ENCODE measurements at places on chromosomes 11 and 22.
A peak's percentile ranks its signal among the peaks of the same experiment; 100 is the strongest.

- no peak for DNase-seq
Measured at GRCh38 chr11:63042596-63042995, 27.0 kb upstream of the SLC22A8 start.

- DNase-seq: no peak
Measured at GRCh38 chr11:38582151-38582550, 1984.1 kb upstream of the RAG2 start.

DNA sequence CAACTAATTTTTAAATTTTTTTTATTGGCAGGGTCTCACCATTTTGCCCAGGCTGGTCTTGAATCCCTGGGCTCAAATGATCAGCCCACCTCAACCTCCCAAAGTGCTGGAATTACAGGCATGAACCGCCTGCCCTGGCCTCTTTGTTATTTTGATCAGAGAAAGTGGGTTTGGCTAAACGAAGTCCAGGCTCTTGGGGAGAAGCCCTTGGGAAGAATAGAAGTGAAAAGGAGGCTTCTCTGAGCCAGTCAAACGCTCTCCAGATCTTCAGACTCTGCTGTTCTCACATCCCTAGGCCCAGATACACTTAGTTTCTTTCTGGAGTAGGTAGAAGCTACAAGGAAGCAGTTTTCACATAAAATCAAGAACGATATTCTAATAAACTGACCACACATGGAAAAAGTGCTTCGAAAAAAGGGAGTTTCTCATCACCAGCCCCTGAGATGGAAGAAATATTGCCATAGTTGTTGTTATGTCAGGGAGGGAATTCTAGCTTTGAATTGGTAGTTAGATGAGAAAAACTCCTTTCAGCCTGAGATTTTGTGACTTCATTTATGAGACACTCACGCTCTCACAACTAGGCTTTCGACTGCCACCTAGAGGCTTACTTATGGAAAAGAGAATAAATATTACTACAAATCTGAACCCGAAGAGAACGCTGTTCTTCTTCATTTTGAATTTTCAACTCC lies 41.7 kb upstream of the AQP11 start:
- DNase-seq: peak; percentile 51

GRCh38 chr11:18769802-18770456 lies 21.7 kb downstream of the PTPN5 start:
- DNase-seq: no peak
